ENCODE measurements at places on chromosomes 2 and 18.
A peak's percentile ranks its signal among the peaks of the same experiment; 100 is the strongest.

- DNase-seq: no peak
Observed at GRCh38 chr2:26614216-26615138, 26.7 kb downstream of the CIB4 start.

GRCh38 chr2:224400886-224401632 is 848 bp downstream of the FAM124B start:
- no peak for DNase-seq

- no peak for DNase-seq
Observed at GRCh38 chr2:119423811-119424210, 7.8 kb upstream of the TMEM37 start.

- DNase-seq: no peak
Observed at GRCh38 chr2:133768658-133769435, 200.6 kb upstream of the NCKAP5 start.

- no peak for DNase-seq
Observed at GRCh38 chr18:10681581-10682367, 155.9 kb downstream of the NAPG start.

GRCh38 chr2:30293303-30293921 is 62.1 kb downstream of the LBH start:
- DNase-seq: peak; percentile 7

DNA sequence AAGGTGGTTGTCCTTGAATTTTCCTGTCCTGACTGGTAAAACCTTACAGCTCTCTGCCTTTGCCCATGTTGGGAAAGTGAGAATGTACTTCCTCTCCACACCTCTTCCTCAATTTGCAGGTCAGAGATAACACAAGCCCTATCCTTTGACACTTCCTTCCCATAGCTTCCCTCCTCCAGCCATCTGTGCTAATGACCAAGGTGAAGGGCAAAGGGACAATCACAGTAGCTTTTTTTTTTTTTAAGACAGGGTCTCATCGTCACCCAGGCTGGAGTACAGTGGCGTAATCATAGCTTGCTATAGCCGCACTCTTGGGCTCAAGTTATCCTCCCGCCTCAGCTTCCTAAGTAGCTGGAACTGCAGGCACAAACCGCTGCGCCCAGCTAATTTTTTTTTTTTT is 24.3 kb upstream of the STPG4 start:
- no peak for DNase-seq

DNA sequence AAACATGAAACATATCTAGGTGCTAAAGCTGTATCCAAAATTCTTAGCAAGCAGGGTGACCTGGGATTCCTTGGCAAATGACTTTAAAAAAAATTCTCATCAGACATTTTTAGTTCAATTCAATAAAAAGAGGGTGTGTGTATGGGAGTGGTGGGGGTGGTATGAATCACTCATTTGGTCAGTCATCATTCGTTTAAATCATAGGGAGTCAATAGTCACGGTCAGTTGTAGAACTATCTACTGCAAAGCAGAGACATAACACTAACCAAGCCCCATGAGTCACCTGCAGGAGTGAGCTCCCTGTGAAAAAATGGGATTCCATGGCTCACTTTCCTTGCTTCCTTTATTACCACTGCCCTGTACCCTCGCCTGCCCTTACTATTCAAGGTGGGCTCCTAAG is 380.6 kb upstream of the TCF4 start:
- no peak for DNase-seq

DNA sequence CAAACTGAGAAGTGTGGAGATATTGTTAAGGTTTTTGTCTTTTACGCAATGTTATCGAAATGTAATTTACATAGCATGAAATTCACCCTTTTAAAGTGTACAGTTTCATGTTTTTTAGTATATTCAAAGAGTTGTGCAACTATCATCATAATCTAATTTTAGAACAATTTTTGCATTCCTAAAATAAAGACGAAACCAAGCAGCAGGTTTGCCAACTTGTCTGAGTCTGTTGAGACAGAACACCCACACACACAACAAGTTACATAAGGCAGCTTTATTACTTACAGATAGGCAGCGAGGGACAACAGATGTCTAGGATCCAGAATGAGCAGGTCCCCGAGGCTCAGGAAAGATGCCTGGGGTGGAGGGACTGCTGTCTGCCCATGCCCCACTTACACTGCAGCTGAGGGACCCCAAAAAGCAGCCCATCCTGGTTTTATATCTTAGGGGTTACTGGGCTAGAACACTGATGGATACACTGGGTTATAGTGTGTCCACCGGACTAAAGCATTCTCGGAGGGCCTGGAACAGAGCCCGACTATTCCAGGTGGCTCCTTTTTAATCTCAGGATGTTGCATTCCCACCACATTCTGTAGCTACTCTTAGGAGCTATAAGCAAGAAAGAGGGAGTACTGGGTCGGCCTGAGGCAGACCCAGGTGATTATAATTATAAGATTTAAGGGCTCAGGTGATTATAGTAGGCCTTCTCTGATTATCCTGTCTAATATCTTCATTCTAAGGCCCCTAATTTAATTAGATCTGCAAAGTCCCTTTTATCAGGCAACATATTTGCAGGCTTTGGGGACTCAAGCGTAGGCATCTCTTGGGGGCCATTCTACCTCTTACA is 150.2 kb upstream of the DOK6 start:
- no peak for DNase-seq

DNA sequence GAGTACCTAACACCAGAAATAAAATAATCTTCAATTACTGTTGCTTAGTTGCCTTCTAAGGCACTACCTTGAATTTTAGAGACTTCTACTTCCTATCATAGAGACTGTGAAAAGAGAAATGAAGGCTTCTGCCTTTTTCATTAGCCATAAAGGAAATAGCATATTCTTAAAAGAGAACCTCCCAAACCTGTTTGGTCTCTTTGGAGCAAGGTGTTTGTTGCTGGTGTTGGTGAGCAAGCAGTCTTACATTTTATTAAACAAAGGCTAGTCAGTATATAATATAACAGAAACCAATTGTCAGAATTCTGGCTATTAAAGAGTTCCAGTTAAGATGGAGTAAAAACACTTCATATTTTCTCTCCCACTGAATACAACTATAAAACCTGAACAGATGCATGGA is 116.4 kb downstream of the TAF4B start:
- DNase-seq: no peak

GRCh38 chr2:152466041-152466440 is 131.1 kb downstream of the FMNL2 start:
- no peak for DNase-seq

- no peak for DNase-seq
Observed at GRCh38 chr2:216659276-216659675, 26.1 kb downstream of the IGFBP2 start.

GRCh38 chr18:44934901-44935300 is 254.2 kb downstream of the SETBP1 start:
- DNase-seq: peak; percentile 11

DNA sequence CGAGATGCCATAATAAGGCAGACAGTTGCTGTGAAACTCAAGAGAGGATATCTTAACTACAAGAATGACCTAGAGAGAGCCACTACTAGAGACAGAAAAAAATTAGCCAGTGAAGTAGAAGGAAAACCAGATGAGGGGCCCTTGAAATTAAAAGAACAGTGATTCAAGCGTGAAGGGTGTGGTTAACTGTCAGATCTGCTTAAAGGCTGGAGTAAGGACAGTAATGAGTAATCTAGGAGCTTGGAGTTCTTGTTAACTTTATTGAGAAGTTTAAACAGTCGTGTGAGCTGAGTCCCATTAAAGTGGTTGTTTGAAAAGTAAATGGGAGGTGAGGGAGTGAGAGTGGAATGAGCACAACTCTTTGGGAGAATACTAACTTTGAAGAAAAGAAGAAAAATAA is 21.3 kb downstream of the PIGN start:
- no peak for DNase-seq
